ENCODE measurements at places on chromosomes 2 and 18.

DNA sequence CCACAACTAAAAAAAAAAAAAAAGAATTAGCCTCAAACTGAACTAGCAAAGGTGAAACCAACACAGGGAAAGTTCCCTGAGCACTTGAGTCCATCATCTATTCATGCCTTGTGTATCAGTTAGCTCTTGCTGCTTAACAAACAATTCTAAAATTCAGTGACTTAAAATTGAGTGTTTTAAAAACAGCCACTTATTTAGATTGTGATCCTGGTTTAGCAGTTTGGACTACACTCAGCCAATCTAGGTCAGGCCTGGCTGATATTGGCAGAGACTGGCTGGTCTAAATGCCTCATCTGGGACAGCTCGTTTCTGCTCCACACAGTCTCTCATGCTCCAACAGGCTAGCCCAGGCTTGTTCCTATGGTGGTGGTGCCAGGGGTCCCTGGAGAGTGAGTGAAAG lies 247.9 kb downstream of the ATAD2B start:
- DNase-seq: no peak

DNA sequence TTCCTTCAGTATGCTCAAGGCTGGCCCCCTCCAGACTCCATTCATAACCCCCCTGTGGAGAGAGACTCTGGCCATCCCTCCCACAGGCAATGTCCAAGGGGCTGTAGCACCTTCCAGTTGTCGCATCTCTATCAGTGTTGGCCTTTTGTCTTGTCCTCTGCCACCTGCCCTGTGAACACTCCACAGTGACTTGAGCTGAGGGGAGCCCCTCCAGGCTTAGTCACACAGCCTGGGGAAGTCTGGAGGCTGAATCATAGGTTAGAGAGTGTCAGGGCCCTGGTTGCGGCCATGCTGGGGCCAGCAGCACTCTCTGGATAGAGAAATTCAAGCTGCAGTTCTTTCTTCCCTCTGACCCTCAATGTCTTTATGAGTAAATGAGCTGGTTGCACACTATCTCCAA lies 64.7 kb downstream of the GYPC start:
- DNase-seq: no peak

GRCh38 chr2:138059487-138060300 lies 95.4 kb downstream of the HNMT start:
- DNase-seq: no peak

- no peak for DNase-seq
Measured at GRCh38 chr18:41347057-41347456, 608.0 kb upstream of the PIK3C3 start.

DNA sequence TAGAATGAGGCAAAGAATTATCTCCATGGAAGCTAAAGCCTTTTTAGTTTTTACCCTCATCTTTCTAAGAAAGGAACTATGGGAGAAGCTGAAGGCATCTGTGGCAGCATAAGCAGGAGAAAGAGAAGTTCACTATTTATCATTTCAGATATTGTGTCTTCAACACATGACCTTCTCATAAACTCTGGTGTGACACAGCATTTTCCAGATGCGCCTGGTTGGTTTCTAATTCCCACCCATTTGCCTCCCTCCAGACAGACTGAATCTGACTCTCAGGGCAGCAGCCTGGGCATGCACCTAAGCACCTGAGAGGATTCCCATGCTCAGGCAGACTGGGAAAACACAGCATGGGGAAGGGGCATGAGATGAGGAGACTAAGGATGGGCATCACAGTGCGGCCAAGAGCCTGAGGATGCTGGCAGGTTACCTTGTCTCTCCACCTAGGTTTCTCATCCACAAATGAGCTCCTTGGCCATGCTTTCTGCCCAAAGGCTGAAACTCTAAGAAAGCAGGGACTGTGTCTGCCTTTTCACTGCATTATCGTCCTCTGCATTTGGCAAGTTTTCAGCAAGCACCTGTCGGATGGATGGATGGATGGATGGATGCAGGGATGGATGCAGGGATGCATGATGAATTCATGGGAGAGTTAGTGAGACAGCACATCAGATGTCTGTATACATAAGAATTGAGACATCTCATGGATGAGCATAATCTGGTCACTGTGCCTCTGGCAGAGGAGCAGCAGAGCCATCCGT lies 28.8 kb upstream of the SULT1C4 start:
- no peak for DNase-seq

GRCh38 chr2:136765256-136766072 lies at the start of gene THSD7B:
Gene THSD7B, plus strand, starts transcription at chr2:136765545. Its CDS starts 116,634 bp downstream, at chr2:136882179.
- DNase-seq: no peak

- no peak for DNase-seq
Measured at GRCh38 chr2:177705511-177706173, 313.1 kb downstream of the AGPS start.

DNA sequence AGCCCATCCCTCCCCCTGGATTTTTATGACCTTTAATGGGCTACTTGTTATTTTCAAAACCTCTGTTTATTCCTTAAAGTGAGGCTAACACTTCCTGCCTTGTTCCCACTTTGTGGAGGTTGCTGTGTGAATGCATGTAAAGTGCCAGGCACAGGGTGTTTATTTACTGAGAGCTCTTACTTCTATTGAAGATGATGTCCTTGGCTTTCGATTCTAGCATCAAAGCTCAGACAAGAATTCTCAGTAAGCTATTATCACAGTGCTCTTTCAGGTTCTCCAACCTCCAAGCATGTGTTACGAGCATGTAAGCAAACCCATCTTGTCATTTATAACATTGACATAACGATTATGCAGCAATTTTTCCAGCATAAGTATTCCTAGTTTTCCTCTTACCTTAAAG lies 44.2 kb downstream of the DPYSL5 start:
- DNase-seq: no peak

DNA sequence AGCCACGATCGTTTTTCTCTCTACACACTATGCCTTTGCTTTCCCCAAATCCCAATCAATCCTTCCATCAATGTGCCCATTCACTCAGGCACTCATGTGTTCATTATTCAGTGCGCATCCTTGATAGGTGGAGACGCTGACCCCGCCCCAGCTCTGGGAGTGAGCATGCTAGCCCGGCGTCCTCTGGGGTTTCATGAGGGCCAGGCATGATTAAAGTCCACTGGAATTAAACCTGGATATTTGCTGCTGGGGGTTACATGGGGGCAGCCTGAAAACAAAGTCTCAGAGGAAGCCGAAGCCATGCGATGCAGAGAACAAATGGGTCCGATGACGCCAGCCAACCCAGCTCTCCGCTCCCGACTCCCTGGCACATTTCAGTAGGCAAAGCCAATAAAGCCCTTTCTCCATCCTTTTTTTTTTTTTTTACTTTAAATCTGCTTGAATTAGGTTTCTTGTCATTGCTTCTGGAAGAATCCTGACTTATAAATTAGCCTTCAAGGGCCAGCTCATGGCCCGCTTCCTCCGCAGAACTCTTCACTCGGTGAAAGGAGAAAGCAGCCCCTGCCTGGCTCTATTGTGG lies 316.4 kb upstream of the ID2 start:
- DNase-seq: no peak

- DNase-seq: no peak
Measured at GRCh38 chr2:11667194-11667593, 2.8 kb downstream of the NTSR2 start.

GRCh38 chr2:66561645-66562303 lies 126.8 kb downstream of the MEIS1 start:
- no peak for DNase-seq

DNA sequence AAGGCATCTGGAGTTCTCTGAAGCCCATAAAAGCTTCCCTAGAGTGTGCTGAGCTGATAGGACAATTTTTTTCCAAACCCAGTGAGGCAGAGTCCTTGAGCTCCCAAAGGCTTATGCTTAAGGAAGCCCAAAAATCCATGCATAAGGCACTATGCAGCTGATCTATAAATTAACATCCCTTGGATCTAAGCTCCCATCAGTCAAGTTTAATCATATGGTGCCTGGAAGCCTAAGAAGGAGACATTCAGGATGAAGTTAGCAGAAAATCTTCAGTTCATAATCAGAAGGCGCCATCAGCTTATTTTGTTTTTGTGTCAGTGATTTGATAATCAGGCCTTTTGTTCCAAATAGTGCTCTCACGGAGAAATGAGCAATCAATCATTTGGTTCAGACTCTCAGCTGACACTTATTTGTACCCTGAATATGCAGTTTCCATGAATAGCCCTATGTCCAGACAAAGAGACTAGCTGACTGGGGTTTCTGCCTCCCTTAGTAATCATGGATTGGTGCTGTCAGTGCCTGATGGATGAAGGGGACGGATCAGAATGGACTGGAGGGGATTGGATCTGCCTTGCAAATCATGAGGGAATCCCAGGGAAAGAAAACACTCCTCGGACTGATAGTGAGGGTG lies 464.8 kb upstream of the RGPD4 start:
- DNase-seq: no peak

DNA sequence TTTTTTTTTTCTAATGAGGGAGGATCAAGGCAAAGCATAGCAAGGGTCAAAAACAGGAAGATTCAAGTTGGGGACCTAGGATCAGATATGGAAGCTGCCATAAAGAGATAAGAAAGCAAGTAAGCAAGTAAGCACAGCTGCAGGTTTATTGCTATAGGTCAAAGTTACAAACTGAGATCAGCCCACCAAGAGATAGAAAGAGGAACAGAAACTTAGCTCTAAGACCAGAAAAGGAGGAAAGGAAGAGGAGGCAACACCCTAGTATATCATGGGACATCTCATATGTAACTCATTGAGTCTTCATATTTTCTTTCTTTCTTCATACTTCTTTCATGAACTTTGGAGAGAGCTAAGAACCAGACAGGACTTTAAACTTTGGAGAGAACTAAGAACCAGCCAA lies 295.9 kb upstream of the CRIM1 start:
- no peak for DNase-seq

- DNase-seq: no peak
Measured at GRCh38 chr2:126703311-126703710, 47.4 kb downstream of the GYPC start.

DNA sequence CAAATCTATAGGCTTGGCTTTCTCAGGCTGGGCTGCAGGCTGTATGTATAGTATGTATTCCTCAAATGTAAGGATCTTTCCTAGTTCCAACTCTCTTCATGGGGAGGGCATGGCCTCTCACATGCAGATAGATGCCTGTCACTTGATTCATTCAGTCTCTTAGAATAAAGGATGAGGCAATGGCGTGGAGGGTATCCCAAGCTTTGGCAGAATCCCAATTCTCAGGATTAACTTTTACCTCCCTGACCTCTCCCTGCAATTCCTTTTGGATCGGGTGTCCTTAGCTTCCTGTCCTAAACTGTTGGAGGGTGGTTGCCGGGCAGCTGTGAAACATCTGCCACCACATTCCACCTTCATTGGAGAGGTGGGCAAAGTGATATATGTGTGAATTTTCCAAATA lies 80.3 kb downstream of the INSIG2 start:
- DNase-seq: no peak

DNA sequence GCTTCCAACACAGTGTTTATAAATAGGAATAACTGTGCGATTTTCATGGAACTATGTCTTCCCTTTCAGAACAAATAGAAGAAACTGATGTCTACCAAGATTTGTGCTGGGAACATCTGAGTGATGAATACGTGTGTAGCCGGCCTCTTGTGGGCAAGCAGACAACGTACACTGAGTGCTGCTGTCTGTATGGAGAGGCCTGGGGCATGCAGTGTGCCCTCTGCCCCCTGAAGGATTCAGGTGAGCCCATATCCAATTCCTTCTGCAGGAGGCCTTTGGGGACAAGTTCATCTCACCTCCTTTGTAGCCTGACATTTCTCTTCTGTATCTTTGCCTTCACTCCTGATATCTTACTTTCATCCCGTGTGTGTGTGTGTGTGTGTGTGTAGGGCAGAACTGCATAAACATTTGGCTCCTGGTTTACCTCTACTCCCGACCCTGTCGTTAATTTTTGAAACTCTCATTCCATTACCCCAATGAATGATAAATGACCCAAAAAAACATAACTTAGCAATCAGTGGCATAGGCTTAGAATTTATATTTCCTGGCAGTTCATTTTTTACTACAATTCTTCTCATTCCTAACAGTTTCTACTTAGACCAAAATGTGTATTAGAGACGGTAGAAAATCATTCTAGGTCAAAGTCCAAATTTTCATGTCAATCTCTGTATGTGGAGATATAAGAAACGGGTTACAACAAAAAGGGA lies 111.0 kb upstream of the RASGRP3 start:
- DNase-seq: no peak

- DNase-seq: no peak
Measured at GRCh38 chr2:189927823-189928222, 134.7 kb downstream of the MSTN start.

DNA sequence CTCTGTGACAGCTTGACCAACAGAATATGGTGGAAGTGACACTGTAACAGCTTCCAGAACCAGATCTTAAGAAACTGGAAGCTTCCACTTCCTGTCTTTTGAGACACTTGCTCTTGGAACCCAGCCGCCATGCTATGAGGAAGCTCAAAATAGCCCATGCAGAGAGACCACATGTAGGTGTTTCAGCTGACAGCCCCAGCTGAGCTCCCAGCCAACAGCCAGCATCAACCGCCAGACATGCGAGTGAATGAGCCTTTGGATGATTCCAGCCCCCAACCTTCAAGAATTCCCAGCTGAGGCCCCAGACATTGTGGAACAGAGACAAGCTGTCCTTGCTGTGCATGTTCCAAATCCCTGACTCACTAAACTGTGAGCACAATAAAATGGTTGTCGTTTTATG lies 27.9 kb downstream of the ACVR1 start:
- no peak for DNase-seq

- DNase-seq: peak; percentile 20
Measured at GRCh38 chr2:27715318-27716210, 51.9 kb downstream of the SLC4A1AP start.

GRCh38 chr2:209334188-209335017 lies 89.4 kb upstream of the MAP2 start:
- DNase-seq: no peak

- no peak for DNase-seq
Measured at GRCh38 chr2:241340631-241341163, 15.4 kb upstream of the FARP2 start.

DNA sequence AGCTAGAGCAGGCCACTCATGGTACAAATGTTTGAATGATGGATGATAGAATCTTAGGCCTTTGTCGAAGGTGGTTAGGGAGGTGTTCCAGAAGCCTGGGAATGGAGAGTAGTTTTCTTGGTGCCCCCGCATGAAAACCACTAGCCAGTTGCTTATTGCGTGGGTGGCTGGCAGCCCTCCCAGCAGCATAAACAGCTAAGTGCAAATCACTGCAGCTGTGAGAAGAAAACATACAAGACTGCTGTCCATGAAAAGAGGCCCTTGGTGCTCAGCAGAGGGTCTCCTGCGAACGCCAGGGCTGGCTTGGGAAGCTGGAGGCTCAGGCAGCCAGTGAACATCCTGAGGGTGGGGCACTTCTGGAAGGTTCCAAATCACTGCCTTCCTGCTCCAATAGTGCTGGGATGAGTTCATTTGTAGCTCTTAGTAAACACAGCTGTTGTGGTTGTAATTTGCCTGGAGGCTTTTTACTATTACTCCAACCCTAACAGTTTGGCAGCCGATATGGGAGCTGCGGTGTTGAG lies 118.8 kb downstream of the MGAT5 start:
- DNase-seq: no peak

GRCh38 chr2:144439993-144440392 lies 79.9 kb downstream of the ZEB2 start:
- no peak for DNase-seq

DNA sequence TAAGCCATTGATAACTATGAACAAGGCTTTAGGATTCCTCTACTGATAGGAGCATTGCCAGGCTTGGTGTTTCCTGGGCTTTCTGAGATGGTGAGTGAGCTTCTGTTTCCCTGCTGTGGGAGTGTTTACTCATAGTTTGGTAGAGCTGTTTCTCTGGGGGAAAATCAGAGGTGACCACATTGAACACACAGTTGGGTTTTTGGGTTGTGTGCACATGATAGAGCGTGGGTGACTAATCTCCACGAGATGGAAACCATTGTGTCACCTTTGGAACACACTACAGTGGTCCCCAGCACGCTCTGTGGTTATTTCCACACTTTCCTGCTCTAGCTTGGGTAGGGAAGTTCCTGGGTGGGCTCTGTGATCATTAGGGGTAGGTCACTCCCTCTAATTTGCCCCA lies 5.4 kb downstream of the IL1R1 start:
- no peak for DNase-seq
